ENCODE measurements at places on chromosomes 12 and 14.

DNA sequence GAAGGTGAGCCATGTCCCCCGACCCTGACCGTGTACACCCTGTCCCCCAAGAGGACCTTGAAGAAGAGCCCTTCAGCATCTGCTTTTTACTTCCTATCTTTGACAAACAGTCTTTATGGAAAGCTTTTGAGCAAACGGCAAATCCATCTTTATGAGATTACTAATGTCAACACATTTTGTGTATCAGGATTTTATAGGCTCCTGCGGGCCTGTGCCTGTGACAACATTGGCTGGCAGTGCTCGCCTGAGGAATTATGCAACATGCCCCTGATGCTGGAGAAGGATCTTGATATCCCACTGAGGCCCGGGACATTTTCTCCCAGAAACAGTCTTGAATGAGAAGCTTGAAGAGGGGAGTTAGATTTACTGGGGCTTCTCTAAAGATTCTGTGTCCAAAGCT, 416.5 kb downstream of the NRXN3 start:
- DNase-seq = no peak

- no peak for DNase-seq
These were observed 23.8 kb upstream of the PWP1 start for GRCh38 chr12:107661830-107662229.

DNA sequence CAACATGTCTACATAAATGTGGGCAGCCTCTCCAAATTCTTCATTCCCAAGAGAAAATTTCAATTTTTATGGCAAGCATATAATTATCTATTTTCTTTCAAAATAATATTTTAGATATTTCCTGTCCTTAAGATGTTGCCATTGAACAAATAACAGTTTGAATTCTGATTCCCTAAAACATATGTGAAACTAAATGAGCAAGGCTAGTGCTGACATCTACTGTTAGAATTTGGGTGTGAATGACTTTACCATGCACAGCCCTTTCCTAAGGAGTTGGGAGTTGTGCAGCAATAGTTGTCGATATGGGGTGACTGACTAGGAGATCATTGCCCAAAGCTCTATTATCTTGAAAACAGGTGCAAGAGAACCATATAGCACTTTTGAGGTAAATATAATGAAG, 108.2 kb upstream of the SLC38A4 start:
- no peak for DNase-seq

DNA sequence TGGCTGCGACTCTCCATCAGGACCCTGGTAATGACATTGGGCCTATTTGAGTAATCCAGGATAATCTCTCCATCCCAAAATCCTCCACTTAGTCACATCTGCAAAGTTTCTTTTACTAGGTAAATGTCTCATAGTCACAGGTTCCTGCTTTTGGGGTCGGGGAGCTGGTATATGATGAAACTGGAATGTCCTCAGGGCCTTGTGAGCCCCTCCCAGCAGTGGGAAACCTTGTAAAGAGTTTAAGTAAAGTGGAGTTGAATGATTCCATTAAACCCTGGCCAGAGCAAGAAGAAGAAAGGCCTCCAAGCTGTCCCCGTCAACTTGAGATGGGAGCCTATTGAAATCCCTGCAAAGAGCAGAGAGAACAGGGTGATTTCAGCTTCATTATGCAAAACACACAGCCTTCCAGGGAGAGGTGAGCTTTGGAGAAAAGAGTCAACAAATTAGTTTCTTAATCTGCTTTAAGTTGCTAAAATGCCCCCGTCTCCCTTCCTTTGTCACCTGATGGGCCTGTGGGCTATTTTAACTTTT, 12.6 kb downstream of the WSCD2 start:
- no peak for DNase-seq

DNA sequence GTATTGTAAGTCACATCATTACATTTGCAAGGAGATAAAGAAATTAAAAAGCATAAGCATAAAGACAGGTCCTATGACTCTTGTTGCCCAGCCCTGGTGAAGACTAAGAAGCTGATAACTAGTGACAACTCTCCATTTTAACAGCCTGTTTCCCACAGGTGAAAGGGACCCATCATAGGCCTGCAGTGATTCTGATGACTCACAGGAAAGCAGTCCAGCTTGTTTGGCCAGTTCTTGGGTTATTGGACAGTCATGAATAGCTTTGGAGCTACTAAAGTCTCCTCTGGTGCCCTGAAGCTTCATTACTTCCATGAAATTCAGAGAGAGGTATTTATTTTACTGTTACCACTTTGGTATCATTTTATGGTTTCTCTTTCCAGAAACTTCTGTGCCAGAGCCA, 55.5 kb upstream of the DYRK2 start:
- no peak for DNase-seq

- DNase-seq = no peak
These were observed 700.5 kb upstream of the STXBP6 start for GRCh38 chr14:25750436-25750835.

DNA sequence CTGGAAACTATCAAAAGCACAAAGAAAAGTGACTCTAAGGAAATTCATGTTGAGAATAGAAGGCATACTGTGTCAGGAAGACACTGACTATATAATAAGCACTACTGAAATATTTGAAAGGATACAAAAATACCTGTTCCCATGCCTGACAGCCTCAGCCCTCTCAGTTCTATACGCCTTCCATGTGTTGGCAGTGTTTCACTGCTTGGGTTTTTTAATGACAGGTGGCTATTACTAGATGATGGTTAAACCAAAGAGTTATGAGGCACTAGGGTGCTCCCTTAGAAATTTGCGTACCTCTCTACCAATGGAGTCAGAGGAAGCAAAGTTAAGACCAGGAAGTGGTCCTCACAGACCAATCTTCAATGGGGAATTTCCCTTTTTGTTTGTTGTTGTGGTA, 25.6 kb upstream of the SLC5A8 start:
- no peak for DNase-seq

GRCh38 chr14:102180248-102180998, 40.7 kb downstream of the WDR20 start:
- no peak for DNase-seq

DNA sequence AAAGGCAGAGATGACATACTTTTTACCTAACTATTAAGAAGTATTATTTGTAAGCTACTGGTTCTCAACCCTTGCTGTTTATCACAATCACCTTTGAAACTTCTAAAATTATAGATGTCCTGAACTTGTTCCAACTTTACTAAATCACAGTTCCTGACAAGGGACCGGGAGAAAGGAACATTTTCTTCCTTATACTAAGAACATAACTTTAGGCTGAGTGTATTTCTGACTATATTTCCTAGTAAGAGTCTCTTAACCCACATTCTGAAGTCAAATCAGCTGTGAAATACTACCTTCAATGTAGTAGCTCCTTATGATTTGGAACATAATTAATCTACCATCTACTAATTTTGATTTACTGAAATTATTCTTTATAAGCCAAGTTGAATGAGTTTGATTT, 80.2 kb downstream of the BAZ1A start:
- no peak for DNase-seq

- DNase-seq = no peak
These were observed 29.2 kb upstream of the TMED10 start for GRCh38 chr14:75205591-75205990.

GRCh38 chr12:132886529-132887477, 602 bp downstream of the CHFR start:
- DNase-seq = no peak

GRCh38 chr12:24880732-24881131, 68.2 kb downstream of the BCAT1 start:
- DNase-seq = no peak

GRCh38 chr14:86858591-86858990, 1134.4 kb downstream of the GALC start:
- DNase-seq = no peak

DNA sequence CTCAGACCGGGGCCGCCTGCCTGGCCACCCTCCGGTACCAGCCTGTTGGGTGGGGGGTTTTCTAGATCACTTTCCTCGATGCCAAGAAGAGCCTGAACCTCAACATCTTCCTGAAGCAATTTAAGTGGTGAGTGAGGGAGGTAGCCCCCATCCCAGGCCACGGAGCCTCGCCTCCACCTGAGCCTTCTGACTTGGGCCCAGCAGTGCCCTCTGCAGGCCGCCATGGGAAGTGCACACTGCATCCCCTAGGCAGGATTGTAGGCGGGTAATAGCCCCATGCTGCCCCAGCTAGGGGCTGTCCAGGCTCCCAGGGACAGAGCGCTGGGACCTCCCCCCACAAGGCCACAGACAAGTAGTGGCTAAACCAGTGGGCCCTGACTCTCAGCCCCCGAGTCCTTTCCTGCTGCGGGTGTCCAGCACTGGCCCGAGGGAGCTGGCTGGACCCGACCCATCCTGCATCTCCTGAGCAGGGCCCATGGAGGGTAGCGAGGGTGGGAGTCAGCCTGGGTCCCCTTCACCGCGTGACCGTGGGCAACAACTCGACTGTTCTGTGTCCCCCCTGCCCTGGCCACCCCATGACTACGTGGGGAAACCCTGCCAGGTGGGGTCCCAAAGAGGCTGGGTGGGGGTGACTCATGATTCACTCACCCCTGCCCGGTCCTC, 15.3 kb upstream of the ADSS1 start:
- DNase-seq = peak; percentile 36
